ENCODE measurements at places on chromosomes 6 and 20. TPM values are rescaled to one million over a fixed set of nuclear protein-coding genes. Genes with fewer than 3 reads are reported as not detected.

VNN1 gene
- 1.1 TPM for total RNA-seq

FAXC gene
- 0.49 TPM for total RNA-seq

CALHM4 gene
- total RNA-seq: not detected

SNPH gene
- total RNA-seq: 11.2 TPM

NDUFAF4 gene
- total RNA-seq: 97.1 TPM

SLC17A9 gene
- total RNA-seq: 0.47 TPM

MATN4 gene
- not detected for total RNA-seq

FOXQ1 gene
- total RNA-seq: not detected

SPDEF gene
- 0.11 TPM for total RNA-seq

GRCh38 chr20:62675156-62675876, 33.0 kb downstream of the SLCO4A1 start:
- DNase-seq: no peak

DNA sequence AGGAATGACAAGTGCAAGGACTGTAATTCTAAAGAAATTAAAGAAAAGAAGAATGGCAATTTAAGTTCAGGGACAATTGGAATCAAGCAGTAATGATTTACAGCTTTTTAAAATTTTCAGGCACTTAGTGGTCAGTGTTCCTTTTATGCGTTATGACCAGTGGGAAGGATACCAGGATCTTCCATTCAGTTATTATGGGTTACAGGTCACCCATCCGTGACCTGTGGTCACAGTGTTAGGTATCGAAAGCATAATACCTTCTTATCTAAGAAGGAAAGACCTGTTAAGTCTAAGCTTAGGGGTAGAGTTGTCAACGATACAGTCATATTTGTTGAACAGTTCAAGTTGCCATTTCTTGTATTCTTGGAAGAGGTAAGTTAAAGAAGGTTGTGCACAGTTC, 253.8 kb downstream of the LAMA2 start:
- no peak for DNase-seq

GRCh38 chr6:138948004-138948403, 40.0 kb downstream of the REPS1 start:
- DNase-seq: no peak

DNA sequence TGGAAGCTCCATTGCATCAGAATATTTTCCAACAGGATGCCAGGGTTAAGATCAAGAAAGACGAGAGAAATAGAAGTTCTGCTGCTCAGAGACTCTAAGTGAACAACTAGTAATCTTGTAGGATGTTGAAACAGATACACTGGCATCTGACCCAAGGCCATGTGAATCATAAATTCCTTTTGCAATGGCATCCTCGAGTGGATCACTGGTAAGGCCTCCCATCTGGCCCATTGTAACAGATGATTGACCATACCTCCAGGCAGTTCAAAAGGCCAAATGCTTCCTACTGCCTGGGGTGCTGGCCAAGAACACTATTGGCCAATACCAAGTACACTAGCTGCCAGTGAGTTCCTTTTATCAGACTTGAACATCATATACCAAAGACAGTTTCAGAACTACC, 9.9 kb upstream of the SLC17A3 start:
- no peak for DNase-seq

- no peak for DNase-seq
Measured at GRCh38 chr6:130520221-130520620, 154.4 kb downstream of the TMEM200A start.

- DNase-seq: no peak
Measured at GRCh38 chr20:45343532-45344167, 4.6 kb downstream of the SDC4 start.
